Left lung (tissue), 14 donors: ENCODE measurements at places on chromosomes 4 and X. TPM values are rescaled to one million over a fixed set of nuclear protein-coding genes. Genes with fewer than 3 reads are reported as not detected.

- no peaks in the 10 kb centered on the region for H3K27me3 ChIP-seq
- no peak for DNase-seq
- H3K4me3 ChIP-seq: no peak overlapping the region
- H3K27ac ChIP-seq: no peak overlapping the region
- H3K36me3 ChIP-seq: peaks cover 10% of the 10 kb centered on the region
Measured at GRCh38 chrX:72272868-72273267, 4.2 kb downstream of the RPS4X start.

- peak overlapping the region; percentile 76 for H3K27ac ChIP-seq
- peaks cover 58% of the 10 kb centered on the region for H3K4me1 ChIP-seq
- no peaks in the 10 kb centered on the region for H3K36me3 ChIP-seq
- peak overlapping the region; percentile 6 for H3K4me3 ChIP-seq
Measured at GRCh38 chr4:2862528-2862927, 18.9 kb downstream of the ADD1 start.

Gene TRMT2B
- 14.2 TPM for polyA plus RNA-seq

Gene CD40LG
- polyA plus RNA-seq: 0.21 TPM

GRCh38 chr4:186554914-186555827 lies at the start of gene MTNR1A:
Gene MTNR1A (minus strand): TSS chr4:186555567. CDS start chr4:186555365, 202 bp downstream.
- no peak for DNase-seq
- no peaks in the 10 kb centered on the region for H3K4me1 ChIP-seq
- no peak within 1 kb of the TSS for H3K27ac ChIP-seq
- H3K4me3 ChIP-seq: no peak within 1 kb of the TSS
